ENCODE measurements at places on chromosomes 5 and 9.

DNA sequence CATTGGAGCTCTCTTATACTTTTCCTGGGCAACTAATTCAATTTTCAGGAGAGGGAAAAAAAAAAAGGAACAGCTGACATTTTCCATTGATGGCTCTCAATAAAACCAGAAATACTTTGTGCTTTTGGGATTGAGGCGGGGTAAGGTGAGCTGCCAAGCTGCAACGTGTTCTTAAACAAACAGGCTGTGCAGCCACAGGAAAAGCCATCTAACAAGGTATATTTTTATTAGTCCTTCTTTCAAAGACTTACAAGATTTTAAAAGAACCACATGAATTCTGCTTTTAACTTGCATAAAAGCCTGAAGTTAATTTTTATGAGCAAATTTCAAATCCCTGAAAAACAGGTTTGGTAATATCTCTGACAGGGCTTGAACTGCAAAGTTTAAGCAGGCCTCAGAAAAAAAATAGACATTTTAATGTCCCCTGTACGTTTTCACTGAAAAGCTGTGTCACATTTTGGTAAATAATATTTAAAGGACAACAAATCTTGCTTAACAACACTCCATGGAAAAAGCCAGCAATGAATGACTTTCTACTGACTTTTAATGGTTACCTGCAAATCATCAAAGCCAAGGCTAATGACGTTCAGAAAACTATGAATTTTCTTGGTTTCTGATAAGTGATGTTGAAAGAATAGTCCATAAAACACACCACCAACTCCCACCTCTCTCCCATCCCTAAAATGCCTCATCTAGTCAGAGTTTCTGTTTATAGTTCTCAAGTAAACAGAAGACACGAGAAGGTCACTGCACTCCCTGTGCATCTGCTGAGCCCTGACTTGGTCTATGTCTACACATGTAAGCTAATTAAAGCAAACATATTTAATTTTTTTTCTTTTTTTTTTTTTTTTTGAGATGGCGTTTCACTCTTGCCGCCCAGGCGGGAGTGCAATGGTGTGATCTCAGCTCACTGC, 433.6 kb downstream of the PIK3R1 start:
- DNase-seq = no peak

GRCh38 chr5:53327811-53328334, 152.6 kb upstream of the FST start:
- DNase-seq = no peak

DNA sequence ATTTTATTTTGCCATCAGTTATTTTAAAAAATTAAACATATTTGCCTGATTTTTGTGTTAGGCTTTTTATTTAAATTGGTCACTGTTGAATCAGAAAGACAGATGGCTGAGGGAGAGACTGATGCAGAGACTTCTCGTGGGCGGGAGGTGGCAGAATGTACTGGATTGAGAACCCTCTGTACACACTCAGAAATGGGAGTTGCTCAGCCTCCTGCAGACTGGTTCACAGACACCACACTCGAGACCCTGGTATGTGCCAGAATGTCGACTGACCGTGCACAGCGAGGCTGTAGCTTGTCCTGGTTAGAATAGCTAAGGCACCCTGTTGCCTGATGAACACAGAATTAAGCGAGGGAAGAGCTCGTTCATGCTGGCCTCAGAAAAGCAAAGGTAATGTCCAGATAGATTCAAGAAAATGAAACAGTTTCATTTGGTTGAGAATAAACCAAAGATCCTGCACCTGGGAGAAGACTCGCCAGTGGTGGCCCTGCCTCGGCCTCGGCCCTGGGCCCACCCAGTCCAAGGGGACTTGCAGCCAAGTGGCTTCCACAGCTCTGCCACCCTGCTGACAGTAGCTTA, 71.3 kb upstream of the OTULINL start:
- DNase-seq = no peak

DNA sequence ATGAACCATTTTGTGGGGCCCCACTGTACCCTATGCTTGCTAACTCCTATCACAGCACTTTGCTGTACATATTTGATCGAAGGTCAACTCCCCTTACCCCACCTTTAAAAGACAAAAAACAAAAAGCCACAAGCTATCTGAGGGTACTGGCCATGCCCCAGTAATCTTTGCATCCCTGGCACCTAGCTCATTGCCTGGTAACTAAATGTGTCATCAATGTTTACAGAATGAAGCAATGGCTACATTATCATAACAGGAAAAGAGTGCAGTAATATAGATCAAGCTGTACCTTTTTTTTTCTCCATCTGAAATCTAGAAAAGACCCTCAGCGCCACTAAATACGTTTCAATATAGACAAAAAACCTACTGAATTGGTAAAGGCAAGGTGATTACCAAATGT, 188.0 kb downstream of the ELAVL2 start:
- no peak for DNase-seq

DNA sequence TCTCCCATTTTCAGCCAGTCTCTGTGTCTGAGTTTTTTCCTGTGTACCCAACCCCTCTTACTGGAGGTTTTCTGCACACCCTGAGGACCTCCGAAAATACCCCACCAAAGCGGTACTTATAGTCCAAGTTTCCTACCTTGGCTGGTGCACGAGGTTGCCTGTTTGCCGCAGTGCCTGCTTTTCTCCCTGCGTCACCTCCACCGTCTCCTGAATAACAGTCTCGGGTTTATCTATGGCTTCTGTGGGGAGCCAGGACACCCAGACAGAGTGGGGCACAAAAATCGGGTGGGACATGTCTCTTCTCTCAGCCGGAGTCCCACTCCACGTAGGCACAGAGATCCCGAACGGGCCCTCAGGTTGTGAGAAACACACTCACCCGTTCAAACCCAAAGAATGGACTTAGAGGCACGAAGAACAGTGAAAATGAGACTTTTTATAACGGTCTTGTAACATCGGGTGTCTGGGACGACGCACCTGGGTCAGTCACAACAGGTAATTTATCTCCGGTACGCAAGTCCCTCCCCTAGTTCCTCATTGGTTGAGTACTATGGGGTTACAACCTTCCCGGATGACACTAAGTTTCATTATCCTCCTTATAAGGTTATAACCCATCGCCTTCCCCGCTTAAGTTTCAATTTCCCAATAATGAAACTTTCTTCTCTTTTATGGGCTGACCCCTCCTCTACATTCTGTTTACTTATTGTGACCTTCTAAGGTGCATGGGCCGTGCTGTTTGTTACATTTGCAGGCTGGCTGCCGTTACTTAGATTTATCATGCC, 970.2 kb upstream of the COX7C start:
- no peak for DNase-seq

Data from activated CD8-positive, alpha-beta memory T cell treated with anti-CD3 and anti-CD28 coated beads for 24 hours (primary cell).